ENCODE measurements at places on chromosomes 11 and 22.
A peak's percentile ranks its signal among the peaks of the same experiment; 100 is the strongest.

GRCh38 chr11:34234086-34234740, 123.6 kb downstream of the ABTB2 start:
- no peaks in the 10 kb centered on the region for H3K36me3 ChIP-seq
- H3K4me3 ChIP-seq, result no peak overlapping the region
- H3K27me3 ChIP-seq, result no peaks in the 10 kb centered on the region
- peaks cover 6% of the 10 kb centered on the region for H3K4me1 ChIP-seq
- H3K27ac ChIP-seq, result no peak overlapping the region
- DNase-seq, result peak; percentile 78

DNA sequence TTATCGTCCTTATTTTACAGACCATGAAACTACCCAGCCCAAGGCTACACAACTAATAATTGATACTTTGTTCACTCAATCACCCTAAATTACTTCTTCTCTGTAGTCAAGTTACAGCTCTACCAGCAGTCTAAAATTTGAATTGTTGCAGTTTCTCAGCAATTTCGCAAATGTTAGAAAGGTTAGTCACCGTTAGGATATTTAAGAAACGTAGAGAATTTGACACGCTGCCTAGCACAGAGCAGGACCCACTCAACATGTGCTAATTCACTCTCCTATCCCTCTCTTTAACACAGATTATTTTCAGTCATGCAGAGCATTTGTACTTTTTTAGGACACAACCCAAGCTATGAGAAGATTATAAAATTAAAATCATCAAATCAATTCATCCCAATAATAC, 771.1 kb upstream of the LUZP2 start:
- no peak for DNase-seq
- peaks cover 2% of the 10 kb centered on the region for H3K4me1 ChIP-seq
- no peaks in the 10 kb centered on the region for H3K36me3 ChIP-seq
- H3K4me3 ChIP-seq, result no peak overlapping the region

GRCh38 chr22:17266251-17266971, 47.2 kb upstream of the ADA2 start:
- no peaks in the 10 kb centered on the region for H3K36me3 ChIP-seq
- peaks cover 3% of the 10 kb centered on the region for H3K27me3 ChIP-seq
- no peak overlapping the region for H3K4me3 ChIP-seq
- no peaks in the 10 kb centered on the region for H3K4me1 ChIP-seq
- H3K27ac ChIP-seq, result no peak overlapping the region

GRCh38 chr22:33539902-33540751, 380.1 kb downstream of the LARGE1 start:
- peak; percentile 5 for DNase-seq
- H3K4me1 ChIP-seq, result peaks cover 3% of the 10 kb centered on the region
- no peaks in the 10 kb centered on the region for H3K27me3 ChIP-seq
- no peaks in the 10 kb centered on the region for H3K36me3 ChIP-seq
- no peak overlapping the region for H3K4me3 ChIP-seq

GRCh38 chr11:84089072-84090057, 803.2 kb upstream of the CCDC90B start:
- no peak for DNase-seq
- H3K27ac ChIP-seq, result no peak overlapping the region
- H3K4me1 ChIP-seq, result no peaks in the 10 kb centered on the region
- no peaks in the 10 kb centered on the region for H3K27me3 ChIP-seq
- H3K4me3 ChIP-seq, result no peak overlapping the region

DNA sequence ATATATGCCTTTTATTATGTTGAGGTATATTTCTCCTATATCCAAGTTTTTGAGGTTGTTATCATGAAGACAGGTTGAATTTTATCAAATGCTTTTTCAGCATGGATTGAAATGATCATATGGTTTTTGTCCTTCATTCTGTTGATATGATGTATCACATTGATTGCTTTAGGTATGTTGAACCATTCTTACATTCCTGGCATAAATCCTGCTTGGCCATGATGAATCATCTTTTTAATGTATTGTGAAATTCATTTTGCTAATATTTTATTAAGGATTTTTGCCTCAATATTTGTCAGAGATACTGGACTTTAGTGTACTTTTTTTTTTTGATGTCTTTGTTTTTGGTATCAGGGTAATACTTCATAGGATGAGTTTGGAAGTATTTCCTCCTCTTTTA, 283.8 kb upstream of the C11orf87 start:
- H3K27me3 ChIP-seq, result no peaks in the 10 kb centered on the region
- peak; percentile 11 for DNase-seq
- H3K4me1 ChIP-seq, result no peaks in the 10 kb centered on the region
- H3K4me3 ChIP-seq, result no peak overlapping the region

GRCh38 chr22:20254975-20255946, 12.9 kb downstream of the RTN4R start:
- H3K27ac ChIP-seq, result no peak overlapping the region
- H3K4me3 ChIP-seq, result no peak overlapping the region
- DNase-seq, result no peak
- no peaks in the 10 kb centered on the region for H3K4me1 ChIP-seq
- H3K36me3 ChIP-seq, result no peaks in the 10 kb centered on the region

DNA sequence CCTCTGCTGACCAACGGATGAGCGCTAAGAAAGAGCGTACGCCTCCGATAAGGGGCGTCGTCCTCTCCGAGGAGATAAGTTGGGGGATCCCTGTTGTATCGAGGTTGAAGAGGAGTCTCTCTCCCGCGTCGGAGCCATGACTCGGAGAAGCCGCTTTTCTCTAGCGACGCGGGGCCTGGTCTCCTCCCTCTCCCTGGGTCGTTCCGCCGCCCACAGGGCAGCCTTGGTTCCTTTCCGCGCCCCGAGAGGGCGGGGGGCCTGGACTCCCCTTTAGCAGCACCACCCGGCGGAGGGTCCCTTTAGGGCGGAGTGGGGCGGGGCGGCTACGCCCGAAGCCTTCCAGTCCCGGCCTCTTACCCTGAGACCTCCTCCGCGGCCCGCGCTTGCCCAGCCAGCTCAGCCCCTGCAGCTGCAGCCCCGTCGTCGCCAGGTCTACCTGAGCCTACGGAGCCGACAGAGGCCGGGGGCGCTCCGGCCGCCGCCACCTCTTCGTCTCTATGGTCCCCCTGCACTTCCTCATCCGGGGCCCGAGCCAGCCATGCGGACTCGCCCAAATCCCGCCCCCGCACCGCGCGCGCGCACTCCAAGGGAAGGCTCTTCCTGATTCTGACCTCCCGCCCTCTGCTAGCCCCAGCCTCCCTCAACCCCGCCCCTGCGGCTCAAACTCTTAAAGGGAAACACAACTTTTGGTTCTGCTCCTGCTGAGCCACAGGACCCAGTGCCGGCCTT, at the start of gene PRR14L:
TSS of gene PRR14L (minus strand) at position 497 of the 729 bp plus-strand sequence. CDS start 11,272 bp downstream, outside the sequence.
- H3K36me3 ChIP-seq, result no peaks in the 10 kb centered on the region
- peak within 1 kb of the TSS; percentile 87 for H3K27ac ChIP-seq
- H3K4me1 ChIP-seq, result peaks cover 10% of the 10 kb centered on the region
- peak within 1 kb of the TSS; percentile 73 for H3K4me3 ChIP-seq

DNA sequence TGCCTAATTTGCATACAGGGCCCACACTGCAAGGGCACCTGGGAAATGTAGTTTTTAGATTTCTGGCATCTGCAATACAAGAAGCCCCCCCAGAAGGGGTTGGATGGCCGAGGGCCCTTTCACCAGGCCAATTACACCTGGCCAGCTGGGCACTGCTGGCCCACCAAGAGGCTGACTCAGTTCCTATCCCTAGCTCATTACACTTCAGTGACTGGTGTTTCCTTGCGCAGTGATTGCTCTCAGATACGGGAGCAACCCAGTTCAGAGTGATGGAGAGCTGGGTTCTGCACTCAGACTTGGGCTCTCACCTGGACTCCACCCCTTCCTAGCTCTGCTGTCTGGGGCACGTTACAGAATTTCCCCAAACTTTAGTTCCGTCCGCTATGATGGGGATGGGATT, 81.1 kb upstream of the SHANK2 start:
- no peaks in the 10 kb centered on the region for H3K36me3 ChIP-seq
- no peak for DNase-seq
- peaks cover 7% of the 10 kb centered on the region for H3K4me1 ChIP-seq
- no peak overlapping the region for H3K4me3 ChIP-seq
- no peak overlapping the region for H3K27ac ChIP-seq

- peaks cover 13% of the 10 kb centered on the region for H3K4me1 ChIP-seq
- no peaks in the 10 kb centered on the region for H3K27me3 ChIP-seq
- H3K4me3 ChIP-seq, result peak overlapping the region; percentile 92
- peaks cover 35% of the 10 kb centered on the region for H3K36me3 ChIP-seq
- DNase-seq, result peak; percentile 32
Observed at GRCh38 chr11:65423516-65424204, 1.1 kb downstream of the NEAT1 start.

DNA sequence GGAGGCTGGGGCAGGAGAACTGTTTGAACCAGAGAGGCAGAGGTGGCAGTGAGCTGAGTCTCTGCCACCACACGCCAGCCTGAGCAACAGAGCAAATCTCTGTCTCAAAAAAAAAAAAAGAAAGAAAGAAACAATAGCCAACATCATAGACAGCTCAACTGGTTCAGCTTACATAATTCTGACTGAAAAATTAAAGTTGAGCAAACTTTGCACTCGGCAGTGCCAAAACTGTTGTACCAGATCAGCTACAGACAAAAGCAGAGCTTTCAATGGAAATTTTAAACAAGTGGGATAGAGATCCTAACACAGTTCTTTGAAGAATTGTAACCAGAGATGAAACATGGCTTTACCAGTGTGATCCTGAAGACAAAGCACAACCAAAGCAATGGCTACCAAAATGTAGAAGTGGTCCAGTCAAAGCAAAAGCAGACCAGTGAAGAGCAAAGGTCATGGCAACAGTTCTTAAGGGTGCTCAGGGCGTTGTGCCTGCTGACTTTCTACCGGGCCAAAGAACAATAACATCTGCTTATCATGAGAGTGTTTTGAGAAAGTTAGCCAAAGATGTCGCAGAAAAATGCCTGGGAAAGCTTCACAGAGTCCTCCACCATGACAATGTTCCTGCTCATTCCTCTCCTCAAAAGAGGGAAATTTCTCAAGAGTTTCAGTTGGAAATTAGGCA, 59.3 kb downstream of the TTC28 start:
- H3K4me3 ChIP-seq, result no peak overlapping the region
- no peak for DNase-seq
- no peaks in the 10 kb centered on the region for H3K27me3 ChIP-seq
- peaks cover 2% of the 10 kb centered on the region for H3K4me1 ChIP-seq
- peak overlapping the region; percentile 48 for H3K27ac ChIP-seq

GRCh38 chr11:93694557-93694956, 33.1 kb downstream of the CEP295 start:
- H3K36me3 ChIP-seq, result peaks cover 13% of the 10 kb centered on the region
- DNase-seq, result no peak
- H3K4me1 ChIP-seq, result no peaks in the 10 kb centered on the region
- H3K27me3 ChIP-seq, result no peaks in the 10 kb centered on the region
- no peak overlapping the region for H3K27ac ChIP-seq
- H3K4me3 ChIP-seq, result no peak overlapping the region

- no peak overlapping the region for H3K4me3 ChIP-seq
- no peak for DNase-seq
- no peaks in the 10 kb centered on the region for H3K36me3 ChIP-seq
- H3K4me1 ChIP-seq, result peaks cover 8% of the 10 kb centered on the region
Observed at GRCh38 chr11:78351979-78352841, 65.4 kb downstream of the GAB2 start.

DNA sequence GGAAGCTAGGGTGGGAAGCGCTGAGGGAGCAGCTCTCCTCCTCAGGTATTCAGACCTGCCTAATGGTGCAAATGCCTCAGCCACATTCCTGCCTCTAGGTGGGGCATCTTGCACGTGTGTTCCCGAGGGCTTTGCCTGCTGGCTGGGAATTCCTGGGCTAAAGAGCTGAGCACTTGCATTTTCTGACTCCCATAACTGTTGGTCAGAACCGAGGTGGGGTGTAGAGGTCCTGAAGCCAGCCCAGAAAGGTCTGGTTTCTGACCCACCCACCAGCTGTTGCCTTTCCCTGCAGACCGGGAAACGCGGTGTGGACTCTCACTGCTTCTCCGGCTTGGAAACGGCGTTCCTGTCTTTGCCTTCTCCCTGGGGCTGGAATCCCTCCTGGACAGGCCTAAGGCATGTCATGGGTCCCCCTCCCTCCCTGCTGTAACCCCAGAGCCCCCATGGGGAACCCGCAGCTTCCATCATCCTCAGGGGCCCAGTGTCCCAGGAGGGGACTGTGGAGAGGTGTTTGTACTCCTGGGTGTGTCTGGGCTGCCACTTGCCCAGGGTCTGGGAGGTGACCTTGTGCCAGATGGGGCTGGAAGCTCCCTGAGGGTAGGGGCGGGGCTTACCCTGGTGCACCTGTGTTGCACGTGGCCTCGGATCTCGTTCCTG, 24.0 kb upstream of the SMIM38 start:
- no peaks in the 10 kb centered on the region for H3K27me3 ChIP-seq
- H3K36me3 ChIP-seq, result no peaks in the 10 kb centered on the region
- no peak overlapping the region for H3K4me3 ChIP-seq
- DNase-seq, result peak; percentile 70

DNA sequence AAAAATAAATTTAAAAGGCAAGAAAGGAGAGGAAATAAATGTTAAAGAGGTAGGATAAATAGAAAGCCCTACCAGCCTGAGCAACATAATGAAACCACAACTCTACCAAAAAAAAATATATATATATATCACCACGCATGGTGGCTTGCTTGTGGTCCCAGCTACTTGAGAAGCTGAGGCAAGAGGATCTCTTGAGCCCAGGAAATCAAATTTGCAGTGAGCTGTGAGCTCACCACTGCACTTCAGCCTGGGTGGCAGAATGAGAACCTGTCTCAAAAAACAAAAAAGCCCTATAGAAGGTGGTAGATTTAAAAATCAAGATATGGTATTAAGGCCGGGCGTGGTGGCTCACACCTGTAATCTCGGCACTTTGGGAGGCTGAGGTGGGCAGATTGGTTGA, 10.5 kb downstream of the NUCB2 start:
- peaks cover 3% of the 10 kb centered on the region for H3K36me3 ChIP-seq
- no peak overlapping the region for H3K4me3 ChIP-seq
- no peaks in the 10 kb centered on the region for H3K27me3 ChIP-seq
- no peak for DNase-seq

GRCh38 chr11:44171518-44171917, 76.0 kb downstream of the EXT2 start:
- H3K27ac ChIP-seq, result no peak overlapping the region
- DNase-seq, result no peak
- H3K36me3 ChIP-seq, result no peaks in the 10 kb centered on the region
- H3K4me1 ChIP-seq, result no peaks in the 10 kb centered on the region
- no peaks in the 10 kb centered on the region for H3K27me3 ChIP-seq
- no peak overlapping the region for H3K4me3 ChIP-seq

DNA sequence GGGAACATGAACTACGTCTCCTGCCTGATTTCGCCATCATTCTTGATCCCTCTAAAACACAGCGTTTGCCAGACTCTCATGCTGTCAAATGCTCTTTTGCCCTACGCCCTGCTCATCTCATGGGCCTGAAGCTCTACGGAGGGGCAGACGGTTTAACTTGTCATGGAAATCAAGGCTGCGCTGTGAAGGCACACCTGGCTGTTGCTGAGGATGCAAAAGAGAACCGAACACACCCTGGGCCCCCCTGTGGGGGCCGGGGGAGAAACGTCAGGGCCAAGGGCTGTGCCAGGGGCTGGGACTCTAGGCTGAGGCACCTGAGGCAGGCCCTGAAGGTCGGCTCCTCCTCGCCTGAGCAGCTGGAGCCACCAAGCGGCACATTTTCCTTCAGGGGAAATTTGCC, 957.2 kb downstream of the BRD1 start:
- no peaks in the 10 kb centered on the region for H3K27me3 ChIP-seq
- H3K4me1 ChIP-seq, result no peaks in the 10 kb centered on the region
- no peak overlapping the region for H3K27ac ChIP-seq
- no peak overlapping the region for H3K4me3 ChIP-seq
